ENCODE measurements at places on chromosomes 7 and 10.

DNA sequence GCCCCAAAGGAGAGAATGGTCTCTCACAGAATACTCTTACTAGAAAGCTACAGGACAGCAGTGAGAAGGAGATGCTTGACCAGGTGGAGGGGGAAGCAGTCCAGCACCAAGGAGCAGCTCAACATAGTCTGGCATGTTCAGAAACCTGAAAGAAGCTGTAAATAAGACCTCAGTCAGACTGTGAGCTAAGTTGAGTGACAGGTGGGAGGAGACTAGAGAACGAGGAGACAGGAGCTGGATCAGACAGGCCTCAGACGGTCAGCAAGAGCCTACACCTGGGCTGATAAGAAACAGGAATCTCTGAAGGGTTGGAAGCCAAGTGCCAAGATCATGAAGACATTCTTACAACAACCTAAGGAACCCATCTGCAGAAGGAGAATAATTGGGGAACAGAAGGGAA, 54.5 kb downstream of the ELMO1 start:
- DNase-seq, result no peak

- DNase-seq, result no peak
Measured at GRCh38 chr10:83678850-83679249, 460.5 kb upstream of the GHITM start.

GRCh38 chr7:149070372-149071125, 20.0 kb downstream of the ZNF786 start:
- DNase-seq, result no peak

DNA sequence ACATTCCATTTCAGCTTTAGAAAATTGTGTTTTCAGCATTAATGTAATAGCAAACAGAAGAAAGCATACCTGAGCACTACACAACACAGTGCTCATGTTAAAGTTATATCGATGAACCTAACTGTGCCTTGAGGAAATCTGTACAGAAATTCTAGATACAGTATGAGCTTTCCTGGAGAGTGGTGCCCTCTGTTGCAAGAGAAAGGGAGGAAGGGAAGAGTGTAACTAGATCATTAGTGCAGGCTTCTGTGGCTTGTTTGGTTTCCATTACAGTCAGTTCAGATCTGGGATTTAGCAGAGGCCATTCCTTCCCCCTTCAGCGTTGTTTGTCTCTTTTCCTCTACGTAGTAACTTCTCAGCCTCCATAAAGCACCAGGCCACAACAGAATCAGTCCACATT, 139.7 kb downstream of the HTR7 start:
- no peak for DNase-seq

- DNase-seq, result no peak
Measured at GRCh38 chr7:95582578-95583293, 13.6 kb downstream of the PDK4 start.

GRCh38 chr10:11335881-11336430, 275.5 kb downstream of the USP6NL start:
- DNase-seq, result no peak

GRCh38 chr7:43646603-43647338, 63.9 kb downstream of the STK17A start:
- DNase-seq, result no peak

DNA sequence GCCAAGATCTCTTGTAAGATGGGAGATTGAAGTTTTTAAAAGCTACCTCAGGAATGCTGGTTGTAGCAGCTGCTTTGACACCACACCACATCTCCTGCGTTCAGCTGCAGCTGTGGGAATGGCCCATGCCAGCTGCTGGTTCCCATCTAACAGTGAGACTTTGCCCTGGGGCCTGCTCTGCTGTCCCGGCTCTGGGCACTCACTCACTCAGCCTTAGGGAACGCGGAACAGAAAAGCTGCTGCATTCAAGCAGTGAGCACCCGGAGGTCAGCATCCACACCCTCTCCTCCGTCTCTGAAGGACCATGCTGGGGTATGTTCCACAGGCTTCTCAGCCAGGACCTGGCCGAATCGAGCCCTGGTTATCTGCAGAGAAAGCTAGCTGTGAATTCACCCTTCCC, 197.1 kb upstream of the CXCL12 start:
- no peak for DNase-seq

DNA sequence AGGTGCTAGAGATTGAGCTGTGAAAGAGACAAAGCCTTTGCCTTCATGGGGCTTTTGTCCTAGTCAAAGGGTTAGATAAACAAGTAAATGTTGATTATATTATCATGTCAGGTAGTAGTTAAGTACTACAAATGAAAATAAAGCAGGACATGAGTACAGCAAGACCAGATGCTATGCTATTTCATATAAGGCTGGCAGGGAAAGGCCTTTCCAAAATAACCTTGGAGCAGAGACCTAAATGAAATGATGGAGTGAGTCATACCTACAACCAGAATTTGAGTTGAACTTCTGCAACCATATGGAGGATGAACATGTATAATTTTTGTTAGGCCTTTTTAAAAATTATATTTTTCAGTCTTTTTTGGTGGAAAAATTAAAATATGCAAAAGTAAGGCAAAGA, 23.6 kb upstream of the SEMA4G start:
- DNase-seq, result no peak

DNA sequence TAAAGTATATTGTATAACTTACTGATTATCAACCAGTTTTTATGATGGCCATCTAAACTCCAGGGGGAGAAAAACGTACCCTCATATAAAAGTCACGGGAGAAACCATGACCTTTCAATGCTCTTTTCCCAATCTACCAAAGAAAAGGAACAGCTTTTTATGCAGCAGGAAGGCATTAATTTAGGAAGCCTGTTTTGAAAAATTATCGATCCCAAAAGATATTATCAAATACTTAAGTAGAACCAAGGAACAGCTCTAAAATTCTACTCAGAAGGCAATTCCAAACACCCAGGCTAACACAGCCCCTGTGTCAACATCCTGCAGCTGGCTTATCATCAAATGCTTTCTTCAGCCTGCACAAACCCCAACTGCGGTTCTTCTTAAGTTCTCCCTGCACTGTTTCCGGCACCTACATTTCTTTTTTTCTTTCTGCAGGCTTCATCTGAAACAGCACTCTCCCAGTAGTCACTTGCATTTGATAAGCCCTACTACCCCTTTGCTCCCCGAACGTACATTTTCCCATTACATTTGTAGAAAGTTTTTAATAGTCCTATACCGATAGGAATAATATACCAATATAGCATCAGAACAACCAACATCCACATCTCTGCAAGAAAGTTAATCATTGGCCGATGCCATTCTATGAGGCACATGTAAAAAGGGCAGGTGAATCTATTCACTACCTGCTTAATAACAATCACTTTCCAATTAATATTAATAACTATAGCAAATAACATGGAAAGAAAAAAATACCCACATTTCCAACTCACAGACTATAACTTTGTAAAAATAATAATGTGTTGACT, 47.9 kb downstream of the PIP4K2A start:
- no peak for DNase-seq

DNA sequence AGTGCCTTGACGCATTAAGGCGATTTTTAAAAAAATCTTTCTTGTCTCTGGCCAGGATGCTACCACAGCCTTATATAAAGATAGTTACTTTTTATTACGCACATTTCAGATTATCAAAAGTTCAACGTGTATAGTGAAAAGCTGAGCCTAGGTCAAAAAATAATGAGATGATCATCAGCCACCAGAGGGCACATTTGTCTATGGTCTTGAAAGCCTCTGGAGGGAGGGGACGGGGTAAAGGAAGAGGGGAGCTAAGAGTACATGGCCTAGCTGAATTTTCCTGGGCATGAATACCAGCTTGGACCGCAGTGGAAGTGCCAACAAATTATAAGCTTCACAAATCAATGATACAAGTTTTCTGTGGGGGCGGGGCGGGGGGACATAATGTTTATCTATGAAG, 285.9 kb upstream of the SMIM30 start:
- no peak for DNase-seq

- no peak for DNase-seq
Measured at GRCh38 chr7:107951896-107952295, 51.1 kb downstream of the LAMB1 start.

DNA sequence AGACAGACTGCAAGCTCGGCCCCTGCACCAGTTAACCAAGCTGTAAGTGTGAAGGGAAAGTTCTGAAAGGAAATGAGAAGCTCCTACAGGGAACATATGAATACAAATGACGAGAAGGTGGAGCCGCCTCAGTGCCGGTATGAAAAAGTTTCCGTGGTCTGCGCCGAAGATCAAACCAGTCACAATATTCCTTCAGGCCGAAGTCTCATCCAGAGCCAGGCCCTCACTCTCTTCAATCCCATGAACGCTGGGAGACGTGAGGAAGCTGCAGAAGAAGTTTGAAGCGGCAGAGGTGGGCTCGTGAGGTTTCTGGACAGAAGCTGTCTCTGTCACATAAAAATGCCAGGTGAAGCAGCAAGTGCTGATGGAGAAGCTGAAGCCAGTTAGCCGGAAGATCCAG, 71.9 kb downstream of the CFAP46 start:
- DNase-seq, result no peak

GRCh38 chr7:15747301-15747700, 60.8 kb upstream of the MEOX2 start:
- DNase-seq, result no peak

DNA sequence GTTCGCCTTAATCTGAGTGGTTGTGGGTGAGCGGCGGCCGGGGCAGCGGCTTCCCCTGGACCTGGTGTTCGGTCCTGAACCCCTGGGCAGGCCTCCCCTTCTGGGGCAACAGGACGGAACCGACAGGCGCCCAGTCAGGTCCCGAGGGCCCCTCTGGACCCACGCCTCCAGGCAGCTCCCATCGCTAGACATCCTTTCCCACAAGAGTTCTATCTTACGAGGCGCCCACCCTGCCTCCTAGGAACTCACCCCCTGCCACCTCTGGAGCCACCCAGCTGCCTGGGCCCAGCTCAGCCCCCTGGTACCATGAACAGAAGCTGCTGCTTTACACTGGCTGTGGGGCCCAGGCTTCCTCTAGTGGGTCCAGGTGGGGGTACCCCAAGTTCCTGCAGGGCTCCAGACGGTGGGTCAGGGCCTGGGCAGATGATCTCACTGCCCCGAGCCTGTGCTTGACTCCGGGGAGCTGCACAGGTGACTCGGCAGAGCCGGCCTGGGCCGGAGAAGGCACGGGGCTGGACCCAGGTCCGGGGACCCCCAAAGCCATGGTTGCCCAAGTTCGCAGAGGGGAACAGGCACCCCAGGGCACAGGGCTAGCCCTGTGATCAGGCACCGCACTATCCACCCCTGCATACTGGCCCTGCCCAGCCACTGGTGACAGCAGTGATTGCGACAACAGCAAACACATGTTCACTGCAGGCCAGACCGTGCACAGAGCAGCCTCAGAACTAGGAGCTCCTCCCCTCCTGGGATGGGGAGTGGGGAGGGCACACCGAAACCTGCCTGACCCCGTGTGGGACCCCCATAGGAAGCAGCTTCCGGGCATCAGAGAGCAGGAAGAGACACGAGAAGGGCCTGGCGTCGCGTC, 180.3 kb downstream of the ELFN1 start:
- DNase-seq, result no peak

- no peak for DNase-seq
Measured at GRCh38 chr7:156069891-156070290, 257.6 kb upstream of the SHH start.

DNA sequence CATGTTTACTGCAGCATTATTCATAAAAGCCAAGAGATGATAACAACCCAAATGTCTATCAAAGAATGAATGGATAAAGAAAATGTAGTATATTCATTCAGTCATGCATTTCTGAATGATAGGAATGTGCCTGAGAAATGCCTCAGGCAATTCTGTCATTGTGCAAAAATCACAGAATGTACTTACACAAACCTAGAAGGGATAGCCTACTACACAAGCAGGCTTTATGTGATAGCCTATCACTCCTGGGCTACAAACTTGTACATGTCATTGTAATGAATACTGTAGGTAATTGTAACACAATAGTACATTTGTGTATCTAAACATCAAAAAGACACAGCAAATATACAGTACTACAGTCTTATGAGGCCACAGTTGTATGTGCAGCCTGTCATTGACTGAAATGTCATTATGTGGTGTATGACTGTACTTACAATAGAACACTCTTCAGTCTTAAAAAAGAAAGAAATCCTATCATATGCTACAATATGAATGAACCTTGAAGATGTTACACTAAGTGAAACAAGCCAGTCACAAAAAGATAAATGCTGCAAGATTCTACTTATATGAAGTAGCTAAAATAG, 141.8 kb upstream of the GPR22 start:
- DNase-seq, result no peak

GRCh38 chr7:128890306-128891109, 20.0 kb downstream of the KCP start:
- DNase-seq, result no peak

GRCh38 chr7:92625617-92626016, 35.4 kb upstream of the FAM133B start:
- DNase-seq, result no peak

- DNase-seq, result peak; percentile 4
Measured at GRCh38 chr7:131546583-131547141, 9.8 kb downstream of the PODXL start.

- DNase-seq, result no peak
Measured at GRCh38 chr7:2193575-2194305, 39.0 kb downstream of the MAD1L1 start.

- DNase-seq, result no peak
Measured at GRCh38 chr7:51802718-51803117, 486.1 kb upstream of the COBL start.

- DNase-seq, result no peak
Measured at GRCh38 chr7:154864523-154864891, 138.4 kb downstream of the PAXIP1 start.
